H1 (cell line): ENCODE measurements at places on chromosomes 5 and 9.

- no peak for DNase-seq
Observed at GRCh38 chr9:12859704-12860251, 85.0 kb downstream of the LURAP1L start.

- DNase-seq: peak; percentile 45
Observed at GRCh38 chr5:59125011-59125961, 542.4 kb downstream of the RAB3C start.

DNA sequence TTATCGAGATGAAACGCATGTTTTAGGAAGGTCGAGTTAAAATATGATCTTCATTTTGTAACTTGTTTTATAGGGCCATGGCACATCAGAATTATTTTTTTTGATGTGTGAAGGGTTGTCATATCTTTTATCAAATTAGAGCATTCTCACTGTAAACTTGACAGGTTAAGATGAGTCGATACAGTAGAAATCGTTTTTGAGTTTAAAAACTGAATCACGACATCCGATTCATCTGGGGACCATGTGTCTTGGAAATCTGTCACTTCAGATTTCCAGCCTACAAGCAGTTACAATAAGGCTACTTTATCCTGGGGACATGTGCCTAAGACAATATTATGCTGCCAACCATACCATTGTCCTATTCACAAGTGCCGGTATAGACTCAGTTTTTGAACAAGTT, 136.2 kb downstream of the ALDH1A1 start:
- DNase-seq: no peak

- DNase-seq: no peak
Observed at GRCh38 chr5:60634051-60634450, 65.9 kb downstream of the DEPDC1B start.

- no peak for DNase-seq
Observed at GRCh38 chr5:40683305-40683704, 3.6 kb downstream of the PTGER4 start.

GRCh38 chr5:138606378-138607064, 31.3 kb upstream of the HSPA9 start:
- DNase-seq: no peak

- DNase-seq: no peak
Observed at GRCh38 chr5:32088214-32088613, 85.9 kb downstream of the GOLPH3 start.

DNA sequence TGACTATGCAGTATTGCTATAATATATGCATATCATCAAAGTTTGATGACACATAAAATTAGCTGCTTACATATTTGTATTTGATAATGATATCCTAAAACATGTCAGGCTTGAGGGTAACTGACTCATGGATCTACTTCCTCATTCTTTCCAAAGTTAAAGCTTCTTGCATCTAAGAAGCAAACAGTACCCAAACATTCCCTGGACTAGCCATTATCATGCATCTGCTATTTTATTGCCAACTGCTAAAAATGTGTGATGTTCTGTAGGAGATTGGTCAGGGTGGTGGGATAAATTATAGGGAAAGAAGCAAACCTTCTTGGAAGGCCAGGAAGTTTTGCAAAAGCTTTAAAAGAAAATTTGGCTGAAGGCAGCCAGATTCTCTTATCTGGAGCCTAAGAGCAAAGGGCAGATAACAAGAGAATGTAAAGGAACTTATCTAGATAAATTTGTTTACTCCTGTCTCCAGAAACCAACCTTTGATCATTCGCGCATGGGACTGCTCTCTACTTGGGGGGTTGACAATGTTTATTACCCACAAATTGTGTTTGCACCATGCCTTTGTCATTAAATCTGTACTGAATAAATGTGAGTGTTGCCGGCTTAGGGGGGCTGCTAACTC, 604.1 kb upstream of the TLE4 start:
- DNase-seq: no peak

DNA sequence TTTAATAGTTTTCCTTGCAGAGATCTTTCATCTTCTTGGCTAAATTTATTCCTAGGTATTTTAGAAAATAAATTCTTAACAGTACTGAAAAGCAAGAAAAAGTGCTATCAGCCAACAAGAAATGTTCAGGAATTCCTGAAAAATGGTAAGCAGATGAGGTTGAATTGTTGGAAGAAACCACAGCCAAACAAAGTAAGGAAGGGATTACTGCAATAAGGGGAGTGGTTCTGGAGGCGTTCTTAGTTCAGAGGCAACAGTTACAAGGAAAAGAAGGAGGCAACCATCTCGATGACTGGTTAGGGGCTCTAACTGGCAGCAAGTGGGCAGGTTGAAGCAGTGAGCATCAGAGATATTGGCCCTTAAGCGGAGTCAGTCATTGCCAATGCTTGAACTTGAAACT, 12.8 kb upstream of the OR13J1 start:
- no peak for DNase-seq

DNA sequence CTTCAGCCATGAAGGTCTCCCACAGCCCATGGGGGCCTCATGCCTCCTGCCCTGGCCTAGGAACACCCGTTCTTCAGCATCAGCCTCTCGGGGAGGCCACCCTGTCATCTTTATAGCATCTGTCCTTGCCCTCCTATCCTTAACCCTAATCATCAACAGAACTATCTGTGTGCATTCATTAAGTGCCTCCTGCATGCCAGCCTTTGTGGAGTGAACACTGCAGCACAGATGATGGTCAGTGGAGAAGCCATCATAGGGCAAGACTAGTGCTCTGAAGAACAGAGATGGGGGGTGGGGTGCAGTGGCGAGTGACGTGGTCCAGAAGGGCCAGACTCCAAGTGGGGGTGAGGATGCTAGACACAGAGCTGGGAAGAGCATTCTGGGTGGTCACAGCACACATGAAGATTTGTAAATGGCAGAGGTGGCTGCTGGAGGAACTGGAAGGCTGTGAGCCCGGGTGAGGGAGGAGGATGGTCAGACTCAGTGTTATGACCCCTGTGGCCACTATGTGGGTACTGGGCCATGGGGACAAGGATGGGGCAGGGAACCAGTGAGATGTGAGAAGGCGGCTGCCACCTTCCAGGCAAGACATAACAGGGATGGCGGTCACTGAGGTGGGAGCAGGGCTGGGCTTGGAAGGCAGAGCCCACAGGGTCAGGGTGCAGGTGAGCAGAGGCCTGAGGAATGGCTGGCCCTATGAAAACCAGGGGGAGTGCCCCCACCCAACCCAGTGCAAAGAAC, 3.6 kb upstream of the CARD19 start:
- no peak for DNase-seq

DNA sequence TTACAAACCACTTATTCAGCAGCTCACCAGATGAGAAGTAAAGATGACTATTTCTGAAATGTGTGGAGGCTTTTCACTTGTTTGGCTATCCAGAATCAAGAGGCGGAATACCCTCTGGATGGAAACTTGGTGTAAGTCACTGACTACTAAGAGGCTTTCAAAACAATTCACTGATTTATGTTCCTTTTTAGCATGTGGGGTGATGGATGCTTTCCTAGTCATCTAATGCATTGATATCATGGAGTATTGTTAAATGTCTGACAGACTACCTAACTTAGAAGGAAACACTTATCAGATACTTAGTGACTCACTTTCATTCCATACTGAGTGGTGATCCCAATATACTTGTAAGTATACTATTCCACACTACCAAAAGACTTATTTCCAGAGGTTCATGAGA, 141.4 kb downstream of the PLK2 start:
- DNase-seq: no peak

GRCh38 chr5:133141746-133142145, 89.9 kb downstream of the HSPA4 start:
- no peak for DNase-seq

DNA sequence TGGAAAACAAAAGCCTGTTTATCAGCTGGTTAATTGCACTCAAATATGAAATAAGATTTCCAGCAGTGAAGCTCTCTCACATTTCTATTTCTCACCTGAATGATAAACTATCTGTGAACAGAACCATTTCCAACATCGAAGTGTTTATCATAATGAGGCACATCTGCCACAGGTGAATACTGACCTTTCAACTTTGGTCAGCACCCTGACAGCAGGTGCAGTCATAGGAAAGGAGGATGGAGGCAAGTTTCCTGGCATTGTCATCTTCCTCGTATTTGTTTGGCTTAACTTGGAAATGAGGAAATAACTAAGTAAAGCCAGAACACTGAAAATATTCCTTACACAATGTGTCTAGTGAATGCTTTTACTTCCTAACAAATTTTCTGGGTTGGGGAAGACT, 716.4 kb downstream of the NR2F1-AS1 start:
- DNase-seq: no peak

DNA sequence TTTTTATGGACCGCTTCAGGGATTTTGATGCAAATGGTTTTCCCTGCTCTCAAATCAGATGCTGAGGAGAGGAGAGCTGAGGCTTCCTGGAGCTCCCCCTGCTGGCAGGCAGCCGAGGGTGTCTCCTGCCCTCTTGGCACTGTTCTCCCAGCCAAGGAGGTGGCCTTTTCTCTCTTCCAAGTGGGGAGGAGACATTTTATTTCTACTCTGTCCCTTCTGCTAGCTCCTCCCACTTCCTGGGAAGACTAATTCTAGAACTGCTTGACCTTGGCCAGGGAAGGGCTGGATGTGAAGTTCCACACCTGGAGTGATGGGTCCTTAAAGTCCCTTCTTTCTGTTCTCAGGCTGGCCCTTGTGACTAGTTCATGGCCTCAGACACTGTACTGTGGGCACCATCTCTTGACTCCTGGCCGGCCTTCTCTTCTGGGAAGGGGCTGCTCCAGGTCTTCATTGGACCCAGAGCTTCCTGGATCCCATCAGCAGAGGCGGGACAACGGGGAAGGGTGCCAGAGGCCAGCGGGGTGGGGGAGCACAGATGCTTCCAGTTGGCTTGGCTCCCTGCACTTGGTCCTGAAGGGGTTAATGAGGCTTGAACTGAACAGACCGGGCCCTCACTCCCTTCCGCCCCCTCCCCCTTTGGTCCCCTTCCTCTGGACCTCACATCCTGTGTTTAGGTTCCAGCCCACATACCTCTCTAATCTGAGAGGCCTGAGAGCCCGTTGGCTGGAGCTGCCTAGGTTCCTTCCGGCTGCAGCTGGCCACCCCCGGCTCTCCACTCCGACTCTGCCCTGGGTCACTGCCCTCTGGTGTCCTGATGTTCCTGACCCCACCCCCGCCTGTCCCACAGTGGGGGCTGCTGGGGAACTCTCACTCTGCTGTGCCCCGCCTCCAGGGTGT, 32.1 kb downstream of the PTPA start:
- DNase-seq: peak; percentile 90

DNA sequence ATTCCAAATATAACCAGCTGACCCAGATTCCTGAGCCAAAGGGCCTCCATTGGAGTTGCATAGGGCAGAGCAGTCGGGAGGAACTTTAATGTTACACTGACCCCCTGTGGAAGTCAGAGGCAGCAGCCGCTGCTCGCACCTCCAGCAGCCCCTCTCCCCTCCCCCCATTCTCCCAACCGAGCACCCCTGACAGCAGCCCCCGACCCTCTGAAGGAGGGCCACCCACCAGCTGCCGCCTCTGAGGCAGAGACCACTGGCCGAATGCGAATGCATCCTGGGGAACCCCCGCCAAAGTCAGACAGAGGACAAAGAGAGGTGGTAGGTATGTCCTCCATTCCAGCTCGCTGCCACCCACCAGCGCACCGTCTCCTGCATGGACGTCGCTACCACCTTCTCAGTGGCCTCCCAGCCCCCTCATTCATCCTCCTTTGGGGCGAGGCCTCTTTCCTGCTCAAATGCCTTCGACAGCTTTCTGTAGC, 231.0 kb downstream of the CDK5RAP2 start:
- peak; percentile 70 for DNase-seq

DNA sequence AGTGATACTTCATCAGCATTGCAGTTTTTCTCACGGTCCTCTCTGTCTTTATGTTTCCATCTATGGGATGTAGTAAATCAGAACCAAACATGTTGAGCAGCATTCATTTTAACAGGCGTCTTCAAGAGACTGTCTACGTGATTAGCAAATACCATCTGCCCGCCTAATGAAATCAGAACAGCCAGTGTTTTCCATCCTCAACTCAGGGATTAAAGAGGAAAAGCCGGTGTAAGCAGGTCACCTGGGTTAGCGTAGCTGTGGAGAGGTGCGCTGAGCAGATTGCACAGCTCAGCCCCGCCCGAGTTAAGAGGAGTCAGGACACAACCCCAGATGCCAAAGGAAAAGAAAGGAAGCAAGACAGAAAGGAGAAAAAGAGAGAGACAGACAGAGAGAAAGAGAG, 54.3 kb upstream of the ANKRD33B start:
- no peak for DNase-seq

- DNase-seq: no peak
Observed at GRCh38 chr5:159104051-159104651, 4.4 kb upstream of the EBF1 start.

DNA sequence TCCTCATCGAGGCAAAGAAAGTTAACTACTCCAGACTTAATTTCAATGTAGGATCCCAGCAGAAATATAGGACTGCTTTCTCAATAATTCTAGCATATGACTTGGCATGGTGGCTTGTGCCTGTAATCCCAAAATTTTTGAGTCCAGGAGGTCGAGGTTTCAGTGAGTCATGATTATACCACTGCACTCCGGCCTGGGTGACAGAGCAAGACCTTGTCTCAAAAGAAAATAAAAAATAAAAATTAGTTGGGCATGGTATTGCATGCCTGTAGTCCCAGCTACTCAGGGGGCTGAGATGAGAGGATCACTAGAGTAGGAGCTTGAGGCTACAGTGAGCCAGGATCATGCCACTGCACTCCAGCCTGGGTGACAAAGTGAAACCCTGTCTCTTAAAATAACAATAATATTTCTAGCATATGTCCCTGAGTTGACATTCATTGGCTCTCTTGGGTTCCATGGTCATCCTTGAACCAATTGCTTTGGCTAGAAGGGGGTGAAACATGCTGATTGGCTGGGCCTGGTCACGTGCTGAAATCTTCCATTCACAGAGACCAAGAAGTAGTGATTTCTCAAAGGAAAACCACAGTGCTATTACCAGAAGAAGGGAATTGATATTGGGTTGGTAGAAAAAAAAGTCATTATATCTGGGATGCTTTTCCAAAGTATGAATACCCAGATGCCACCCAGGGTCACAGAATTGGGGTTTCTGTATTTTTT, 31.6 kb upstream of the GARNL3 start:
- no peak for DNase-seq

DNA sequence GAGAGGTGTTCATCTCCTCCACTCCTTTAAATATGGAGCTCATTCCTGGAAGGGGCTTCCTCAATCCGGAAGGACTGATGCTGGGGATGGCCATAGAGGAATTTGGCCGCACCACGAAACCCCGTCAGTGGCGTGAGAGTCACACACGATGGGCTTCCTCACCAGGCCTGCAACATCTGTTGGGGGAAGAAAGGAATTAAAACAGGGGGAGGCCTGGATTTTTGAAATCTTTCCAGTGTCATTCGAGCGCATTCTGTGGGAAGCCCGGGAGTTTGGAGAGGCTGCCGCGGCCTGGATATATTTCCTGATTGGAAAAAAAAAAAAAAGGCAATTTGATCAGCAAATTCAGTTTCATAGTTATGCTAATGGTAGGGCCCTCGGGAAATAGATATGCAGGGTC, 76.3 kb upstream of the ORM1 start:
- no peak for DNase-seq

- DNase-seq: no peak
Observed at GRCh38 chr5:172603251-172603806, 37.7 kb upstream of the NEURL1B start.

GRCh38 chr5:43422143-43422542, 10.0 kb upstream of the CCL28 start:
- no peak for DNase-seq
